HS-5 (cell line): ENCODE measurements at places on chromosomes 5 and 9.

DNA sequence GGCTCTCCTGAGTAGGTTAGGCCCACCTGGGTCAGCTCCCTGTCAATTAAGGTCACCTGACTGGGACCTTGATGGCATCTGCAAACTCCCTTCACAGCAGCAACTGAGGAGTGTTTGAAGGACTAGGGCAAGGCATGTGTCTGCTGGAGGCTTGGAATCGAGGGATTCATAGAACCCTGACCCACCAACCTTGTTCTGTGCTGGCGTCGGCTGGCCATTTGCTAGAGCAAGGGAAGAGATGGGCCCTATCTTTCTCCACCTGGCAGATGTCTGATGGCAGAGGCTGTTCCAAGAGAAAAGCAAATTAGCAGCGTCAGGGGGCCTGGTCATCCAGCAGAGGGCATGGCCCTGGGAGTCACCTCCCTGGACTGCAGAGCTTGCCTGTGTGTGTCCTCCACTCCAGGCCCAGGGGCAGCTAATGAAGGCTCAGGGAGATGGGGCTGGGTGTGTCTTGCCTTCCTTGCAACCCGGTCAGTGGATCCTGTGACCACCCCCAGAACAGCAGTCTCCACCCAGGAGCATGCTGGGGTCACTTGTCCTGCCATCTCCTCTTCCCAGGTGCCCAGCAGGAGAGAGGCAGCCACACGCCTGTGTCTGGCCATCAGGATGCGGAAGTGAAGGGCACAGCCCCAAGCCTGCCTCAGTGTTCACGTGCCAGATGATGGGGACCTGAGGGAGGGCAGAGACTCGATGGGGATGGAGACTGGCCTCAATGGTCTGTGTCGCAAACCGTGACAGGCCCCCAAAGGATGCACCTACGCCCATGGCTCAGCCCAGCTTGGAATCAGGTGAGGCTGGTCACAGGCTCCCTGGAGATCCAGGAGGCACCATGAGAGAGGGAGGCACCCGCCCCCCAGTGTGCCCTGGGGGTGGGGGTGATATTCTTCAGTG, 53.9 kb downstream of the BARX1 start:
- no peak for DNase-seq

GRCh38 chr9:130556396-130557076, 22.8 kb upstream of the FUBP3 start:
- no peak for DNase-seq

DNA sequence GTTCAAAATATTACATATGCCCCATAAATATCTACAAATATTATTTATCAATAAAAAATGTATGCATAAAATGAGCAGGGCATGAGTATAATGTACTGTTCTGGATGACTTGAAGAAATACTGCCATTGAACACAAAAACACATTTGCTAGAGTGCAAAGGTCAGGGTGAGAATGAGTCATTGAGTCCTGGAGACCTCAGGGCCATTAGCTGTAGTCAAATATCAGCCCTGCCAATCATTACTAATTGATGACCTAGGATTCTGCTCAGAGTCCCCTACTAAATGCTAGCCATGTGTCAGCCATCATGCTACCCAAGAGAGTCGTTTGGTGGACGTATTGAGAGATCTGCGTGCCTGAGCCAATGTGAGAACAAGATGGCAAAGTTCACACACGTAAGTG, 80.3 kb upstream of the FAM169A start:
- DNase-seq, result no peak

DNA sequence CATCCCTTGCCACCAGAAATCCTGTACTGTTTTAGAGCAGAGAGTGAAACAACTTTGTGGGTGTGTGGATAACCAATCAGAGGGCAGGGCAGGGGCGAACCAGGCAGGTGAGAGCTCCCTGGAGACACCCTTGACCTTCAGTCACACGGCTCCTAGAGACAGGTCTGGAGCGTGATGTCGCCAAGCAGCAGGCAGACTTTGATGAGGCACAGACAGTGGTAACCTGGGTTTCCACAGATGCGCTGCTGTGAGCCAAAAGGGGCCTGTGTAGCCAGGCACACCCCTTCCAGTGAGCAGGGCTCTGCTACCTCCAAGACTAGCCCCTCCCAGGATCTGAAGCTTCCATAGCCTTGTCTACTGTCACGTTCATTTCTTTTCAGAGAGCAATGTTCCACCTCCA, 317.8 kb upstream of the ADCY2 start:
- DNase-seq, result no peak

GRCh38 chr5:10169359-10169758, 80.3 kb downstream of the ATPSCKMT start:
- no peak for DNase-seq

DNA sequence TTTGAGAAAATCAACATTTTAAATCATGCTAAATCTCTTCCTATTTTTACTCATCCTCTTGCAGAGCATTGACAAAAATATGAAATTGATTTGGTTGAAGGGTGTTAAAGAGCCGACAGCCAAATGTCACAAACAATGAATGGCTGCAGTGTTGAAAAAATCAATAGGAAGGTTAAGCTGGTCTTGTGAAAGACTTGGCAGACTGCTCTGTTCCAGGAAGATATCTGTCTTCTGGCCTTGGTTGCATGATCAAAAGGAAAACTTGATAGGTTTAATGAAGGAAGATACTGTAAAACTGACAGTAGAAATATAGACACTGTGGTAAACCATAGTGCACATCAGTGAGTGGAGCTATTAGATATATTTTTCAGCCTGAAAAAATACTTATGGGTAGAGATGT, 103.6 kb downstream of the PBX3 start:
- DNase-seq, result no peak

- peak; percentile 62 for DNase-seq
These were observed 27.8 kb upstream of the GDNF start for GRCh38 chr5:37867654-37868053.

DNA sequence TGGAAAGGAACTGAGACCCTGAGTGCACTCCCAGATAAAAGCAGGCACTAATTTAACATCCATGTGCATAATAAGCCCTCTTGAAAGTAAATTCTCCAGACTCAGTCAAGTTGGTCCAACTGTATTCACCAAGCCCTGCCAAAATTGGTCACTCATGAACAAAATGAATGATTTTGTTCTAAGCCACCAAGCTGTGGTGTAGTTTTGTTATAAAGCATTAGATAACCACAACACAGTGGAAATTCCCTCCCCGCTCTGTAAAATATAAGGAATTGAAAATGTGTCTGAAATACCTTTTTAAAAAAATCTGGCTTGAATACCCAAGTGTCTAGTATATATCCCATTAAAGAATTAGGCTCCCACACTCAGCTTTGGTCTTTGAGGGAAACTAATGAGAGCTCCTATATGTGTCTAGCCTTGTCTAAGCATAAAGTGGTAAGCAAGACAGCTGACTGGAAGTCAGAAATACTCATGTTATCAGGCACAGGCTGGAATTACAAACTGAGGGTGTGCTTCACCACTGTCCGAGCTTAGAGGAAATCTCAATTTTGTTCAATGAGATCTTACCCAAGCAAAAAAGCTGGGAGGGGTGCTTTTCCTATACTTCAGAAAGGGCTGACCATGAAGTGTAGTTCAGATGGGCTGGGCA, 33.2 kb downstream of the IDNK start:
- DNase-seq, result no peak

DNA sequence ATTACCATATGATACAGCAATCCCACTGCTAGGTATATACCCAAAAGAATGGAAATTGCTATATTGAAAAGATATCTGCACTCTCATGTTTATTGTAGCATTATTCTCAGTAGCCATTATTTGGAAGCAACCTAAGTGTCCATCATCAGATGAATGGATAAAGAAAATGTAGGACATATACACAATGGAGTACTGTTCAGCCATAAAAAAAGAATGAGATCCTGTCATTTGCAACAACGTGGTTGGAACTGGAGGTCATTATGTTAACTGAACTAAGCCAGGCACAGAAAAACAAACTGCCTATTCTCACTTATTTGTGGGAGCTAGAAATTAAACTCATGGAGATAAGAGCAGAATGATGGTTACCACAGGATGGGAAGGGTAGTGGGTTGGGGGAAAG, 63.1 kb upstream of the TTC23L start:
- no peak for DNase-seq

DNA sequence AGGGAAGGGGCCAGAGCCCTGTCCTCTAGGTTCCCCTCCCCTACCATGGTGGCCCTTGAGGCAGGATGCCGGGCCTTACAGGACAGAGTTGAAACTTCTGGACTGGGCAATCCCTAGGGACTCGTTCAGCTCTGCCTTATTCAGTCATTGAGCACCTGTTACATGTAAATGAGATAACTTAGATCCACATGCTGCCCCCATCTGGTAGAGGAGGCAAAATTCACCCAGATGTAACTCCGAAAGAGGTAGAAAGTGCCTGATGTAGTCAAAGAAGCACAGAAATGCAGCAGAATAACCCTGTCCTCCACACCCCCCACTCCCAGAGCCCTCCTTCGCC, 1.5 kb downstream of the GGTA1 start:
- peak; percentile 49 for DNase-seq

- no peak for DNase-seq
These were observed 610.3 kb downstream of the TLE1 start for GRCh38 chr9:81079055-81079454.

GRCh38 chr5:67311701-67312100, 115.1 kb upstream of the CD180 start:
- no peak for DNase-seq
